ENCODE measurements at places on chromosomes 7 and 10. TPM values are rescaled to one million over a fixed set of nuclear protein-coding genes. Genes with fewer than 3 reads are reported as not detected.

The OR2A7 gene
- 0.17 TPM for total RNA-seq

The SYT15 gene
- 2.2 TPM for total RNA-seq

The LSM5 gene
- total RNA-seq, result 15.4 TPM

The CALCR gene
- total RNA-seq, result not detected

The FKBP14 gene
- total RNA-seq, result 18.6 TPM

The CTAGE8 gene
- total RNA-seq, result under 0.01 TPM
